ENCODE measurements at places on chromosomes 6 and 20. TPM values are rescaled to one million over a fixed set of nuclear protein-coding genes. Genes with fewer than 3 reads are reported as not detected.

MLN gene
- not detected for polyA plus RNA-seq

WFDC5 gene
- polyA plus RNA-seq = not detected

TAAR9 gene
- polyA plus RNA-seq = not detected

GLP1R gene
- 1.0 TPM for polyA plus RNA-seq

BIRC7 gene
- polyA plus RNA-seq = not detected

TPX2 gene
- 53.8 TPM for polyA plus RNA-seq

ADGRF1 gene
- polyA plus RNA-seq = 0.07 TPM

ABHD16B gene
- polyA plus RNA-seq = not detected

PPP1R14C gene
- polyA plus RNA-seq = 17.6 TPM

DEFB116 gene
- polyA plus RNA-seq = not detected

VSX1 gene
- not detected for polyA plus RNA-seq

OR2H2 gene
- polyA plus RNA-seq = 0.20 TPM

LRRN4 gene
- polyA plus RNA-seq = 0.78 TPM

ADTRP gene
- polyA plus RNA-seq = 0.87 TPM

MYLK2 gene
- polyA plus RNA-seq = 0.82 TPM

CNKSR3 gene
- 29.3 TPM for polyA plus RNA-seq

RFX6 gene
- polyA plus RNA-seq = 2.3 TPM
